ENCODE measurements at places on chromosomes 2 and 18.

- DNase-seq = no peak
Measured at GRCh38 chr2:96751800-96752199, 8.9 kb upstream of the CNNM4 start.

DNA sequence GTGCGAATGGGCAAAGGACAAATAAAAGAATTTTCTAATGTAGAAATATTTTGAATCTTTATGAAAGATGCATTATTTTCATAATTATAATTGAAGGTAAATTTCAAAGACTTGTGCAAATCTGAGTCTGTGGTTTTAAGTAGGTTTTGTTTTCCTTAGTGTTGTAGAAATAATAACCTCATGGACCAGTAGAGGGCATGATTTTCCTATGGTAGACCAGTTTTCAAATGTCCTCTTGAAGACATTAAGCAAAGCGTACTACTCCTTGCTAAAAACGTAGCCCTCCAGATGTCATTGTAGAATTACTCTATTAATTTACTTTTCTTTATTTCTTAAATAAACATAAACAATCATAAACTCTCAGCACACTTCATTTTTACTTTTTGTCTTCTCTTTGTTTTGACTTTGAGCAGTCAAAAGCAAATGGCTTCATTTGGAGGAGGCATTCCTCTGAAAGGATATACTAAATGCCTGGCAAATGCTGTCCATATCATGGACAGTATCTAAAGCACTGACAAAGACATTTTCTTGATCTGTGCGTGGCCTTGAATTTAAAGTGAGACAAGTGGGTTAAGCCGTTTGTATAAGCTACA is 85.8 kb upstream of the FAM237A start:
- DNase-seq = no peak

DNA sequence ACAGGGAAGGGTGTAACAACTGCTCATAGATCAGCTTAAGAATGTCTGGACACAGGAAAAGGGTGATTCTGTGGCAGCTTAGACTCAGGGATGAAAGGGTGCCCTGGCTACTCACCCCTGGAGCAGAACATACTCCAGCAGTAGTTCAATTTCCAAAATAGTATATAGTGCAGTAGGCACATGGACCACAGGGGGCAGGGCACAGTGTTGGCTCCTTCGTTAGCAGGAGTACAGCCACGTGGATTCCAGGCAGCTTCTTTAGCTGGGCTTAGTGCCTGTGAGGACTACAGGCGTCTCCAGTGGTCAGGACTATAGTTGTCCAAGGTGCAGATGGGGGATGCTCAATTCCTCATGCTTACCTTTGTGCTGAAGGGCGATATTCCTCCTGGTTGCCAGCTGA is 277.5 kb upstream of the DDX18 start:
- DNase-seq = no peak

DNA sequence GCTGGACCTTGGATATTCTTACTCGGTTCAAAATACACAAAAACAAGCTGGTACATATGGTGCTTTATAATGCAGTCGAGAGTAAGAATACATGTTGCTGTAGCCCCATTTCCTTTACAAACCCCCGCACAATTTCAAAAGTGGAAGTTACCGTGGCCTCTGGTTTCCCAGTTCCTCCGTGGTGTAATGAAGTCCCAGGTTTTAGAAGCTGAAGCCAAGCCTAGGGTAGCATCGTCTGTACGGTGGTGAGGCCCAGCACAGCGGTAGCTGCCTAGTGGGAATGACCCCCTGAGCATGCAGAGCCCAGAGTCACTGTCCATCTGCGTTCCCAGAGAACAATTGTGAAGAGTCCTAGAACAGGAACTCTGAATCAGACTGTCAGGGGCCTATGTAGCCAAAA is 171.8 kb downstream of the ASXL3 start:
- DNase-seq = no peak

DNA sequence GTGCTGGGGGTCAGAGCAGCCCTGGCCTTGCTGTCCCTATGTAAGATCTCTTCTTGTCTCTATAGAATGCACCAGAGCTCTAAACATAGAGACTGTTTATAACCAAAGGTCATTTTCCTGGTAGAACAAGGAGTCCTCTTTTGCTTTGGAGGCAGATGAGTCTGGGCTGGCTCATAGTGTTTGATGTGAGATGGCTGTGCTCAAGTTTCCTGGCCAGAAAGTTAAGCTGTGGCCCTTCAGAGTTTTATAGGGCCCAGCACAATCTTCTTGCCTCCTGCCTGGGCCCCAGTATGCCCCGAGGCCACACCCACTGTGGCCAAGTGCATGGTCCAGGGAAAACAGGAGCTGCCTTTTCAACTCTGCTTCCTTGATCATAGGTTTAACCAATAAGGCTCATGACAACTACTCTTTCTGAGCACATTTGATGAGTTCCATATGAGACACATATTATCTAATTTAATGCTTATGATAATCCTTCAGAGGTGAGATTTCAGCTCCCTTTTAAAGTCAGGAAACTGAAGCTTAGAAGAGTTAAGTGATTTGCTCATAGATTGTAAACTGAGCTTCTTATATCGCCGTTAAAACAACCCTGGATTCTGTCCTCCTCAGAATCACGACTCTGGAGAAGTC is 66.3 kb downstream of the MYCN start:
- no peak for DNase-seq

GRCh38 chr18:41436772-41437171 is 518.3 kb upstream of the PIK3C3 start:
- no peak for DNase-seq

- no peak for DNase-seq
Measured at GRCh38 chr2:144501118-144501517, 18.8 kb downstream of the ZEB2 start.

GRCh38 chr2:135586148-135586547 is 54.9 kb downstream of the R3HDM1 start:
- DNase-seq = no peak

DNA sequence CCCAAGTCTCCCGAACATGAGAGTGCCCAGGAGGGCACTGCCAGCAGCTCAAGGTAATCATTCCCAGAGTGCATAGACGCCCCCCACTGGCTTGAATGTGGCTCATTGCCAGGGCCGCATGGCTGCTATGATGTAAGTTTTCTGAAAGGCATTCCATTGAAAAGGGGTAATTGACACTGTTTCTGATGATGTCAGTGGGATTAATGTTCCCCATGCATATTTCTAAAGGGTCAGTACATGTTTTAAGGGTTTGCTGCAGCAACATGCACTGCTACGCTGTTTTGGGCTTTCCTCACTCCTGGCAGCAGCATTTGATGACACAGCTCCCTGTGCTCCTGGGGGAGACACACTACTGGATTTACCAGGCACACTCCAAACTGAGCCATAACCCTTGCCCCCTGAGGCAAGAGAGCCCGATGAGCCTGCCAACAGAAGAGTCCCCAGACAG is 36.7 kb downstream of the KIAA2012 start:
- no peak for DNase-seq

DNA sequence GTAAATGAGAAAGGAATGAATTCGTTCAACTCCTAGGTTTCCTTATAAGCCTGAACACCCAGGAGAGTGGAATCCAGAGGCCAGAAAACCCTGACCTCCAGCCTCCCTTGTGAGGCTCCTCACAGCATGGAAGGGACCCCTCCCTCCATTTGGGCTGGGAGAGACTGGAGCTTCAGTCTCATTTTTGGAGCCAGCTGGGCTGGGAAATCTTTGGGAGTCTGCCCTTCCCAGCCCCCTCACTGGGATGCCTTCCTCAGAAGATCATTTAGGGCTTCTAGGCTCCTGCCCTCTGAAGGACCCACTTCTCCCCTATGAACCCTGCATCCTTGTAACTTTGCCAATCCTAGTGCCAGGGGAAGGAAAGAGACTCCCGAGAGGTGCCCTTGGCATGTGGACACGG is 346.1 kb downstream of the CYP26B1 start:
- DNase-seq = no peak

GRCh38 chr2:46277431-46278190 is 19.6 kb upstream of the EPAS1 start:
- DNase-seq = no peak

DNA sequence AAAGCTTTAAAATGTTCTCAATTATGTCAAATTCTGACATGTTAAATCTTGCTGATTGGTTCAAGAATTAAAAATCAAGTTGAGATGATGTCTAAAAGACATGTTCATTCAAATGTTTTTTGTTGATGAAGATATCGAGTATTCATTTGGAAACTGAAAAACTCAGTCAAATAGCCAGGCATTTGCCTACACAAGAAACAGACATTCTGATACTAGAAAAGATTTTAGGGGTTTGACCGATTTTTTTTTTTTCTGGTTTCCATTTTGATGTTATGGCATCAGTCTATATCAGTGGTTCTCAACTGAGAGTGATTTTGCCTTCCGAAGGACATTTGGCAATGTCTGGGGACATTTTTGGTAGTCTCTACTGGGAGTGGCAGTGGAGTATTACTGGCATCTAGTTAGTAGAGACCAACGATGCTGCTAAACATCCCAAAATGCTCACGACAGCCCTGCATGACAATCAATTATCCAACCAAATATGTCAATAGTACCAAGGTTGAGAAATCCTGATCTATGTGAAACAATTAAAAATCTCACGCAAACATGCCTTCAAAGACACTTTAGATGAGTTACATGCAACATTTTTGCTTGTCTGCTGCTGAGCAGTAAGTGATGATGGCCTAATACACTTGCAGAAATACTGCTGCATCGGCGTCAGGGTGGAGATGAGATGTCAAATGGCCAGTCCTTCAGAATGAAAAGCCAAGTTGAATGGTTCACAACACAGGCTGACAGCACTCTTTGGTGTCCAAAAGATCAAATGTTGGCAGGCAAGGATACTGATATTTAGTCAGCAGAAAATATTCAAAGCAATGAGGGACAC is 12.5 kb downstream of the RASGRP3 start:
- DNase-seq = no peak

GRCh38 chr2:178273787-178274360 is 79.6 kb downstream of the OSBPL6 start:
- no peak for DNase-seq

DNA sequence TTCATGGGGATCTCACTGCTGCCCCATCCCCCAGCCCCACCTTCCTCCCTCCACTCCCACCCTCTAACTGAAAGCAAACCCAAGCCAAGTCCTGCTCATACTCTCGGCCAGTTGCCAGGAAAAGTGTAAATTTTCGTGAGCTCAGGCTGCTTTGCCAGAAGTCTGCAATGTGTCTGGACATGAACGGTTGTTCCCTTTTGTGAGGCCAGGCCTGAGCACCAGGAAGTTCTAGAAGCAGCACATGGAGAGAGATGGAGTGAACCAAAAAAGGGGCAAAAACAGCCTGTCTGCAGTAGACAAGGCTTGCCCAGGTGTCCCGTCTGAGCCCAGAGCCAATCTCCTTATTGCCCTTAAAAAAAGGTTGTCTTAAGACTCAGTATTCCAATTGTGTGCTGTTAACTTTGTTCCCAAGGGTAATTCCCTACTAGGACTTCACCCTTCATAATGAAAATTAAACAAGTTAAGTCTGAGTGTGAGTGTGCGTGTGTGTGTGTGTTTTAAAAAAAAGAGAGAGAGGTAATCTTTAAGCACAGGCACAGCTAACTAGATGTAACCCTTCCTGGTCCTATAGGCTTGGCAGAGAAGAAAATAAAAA is 247.1 kb downstream of the BCL11A start:
- DNase-seq = no peak

- no peak for DNase-seq
Measured at GRCh38 chr18:68854786-68855391, 57.0 kb downstream of the CCDC102B start.

GRCh38 chr2:110883406-110883805 is 151.0 kb downstream of the ACOXL start:
- no peak for DNase-seq

- DNase-seq = no peak
Measured at GRCh38 chr2:157843081-157843480, 33.0 kb downstream of the ACVR1 start.

DNA sequence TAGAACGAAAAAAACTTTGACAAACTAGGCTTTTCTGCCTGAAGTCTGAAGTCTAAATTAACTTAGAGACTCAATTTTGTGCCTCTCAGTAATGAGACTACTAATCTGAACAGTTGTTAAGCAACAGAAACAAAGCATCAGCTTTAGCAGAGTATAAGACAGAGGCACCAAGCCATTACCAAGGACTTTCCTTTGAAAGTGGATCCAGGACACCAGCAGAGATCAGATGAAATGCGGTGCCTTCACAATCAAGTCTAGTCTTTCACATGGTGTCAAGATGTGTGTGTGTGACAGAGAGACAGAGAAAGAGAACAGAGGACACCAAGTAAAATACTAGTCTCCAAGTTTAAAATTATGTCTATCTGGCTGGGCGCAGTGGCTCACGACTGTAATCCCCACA is 1502.9 kb downstream of the LRP1B start:
- DNase-seq = no peak

- DNase-seq = no peak
Measured at GRCh38 chr2:200239216-200239615, 67.3 kb upstream of the SPATS2L start.

GRCh38 chr18:38606841-38607240 is 1041.2 kb upstream of the CELF4 start:
- no peak for DNase-seq
